Activated CD8-positive, alpha-beta T cell treated with anti-CD3 and anti-CD28 coated beads for 36 hours (primary cell): ENCODE measurements at places on chromosomes 1 and 21. TPM values are rescaled to one million over a fixed set of nuclear protein-coding genes. Genes with fewer than 3 reads are reported as not detected.

MSH4 gene
- total RNA-seq = 0.32 TPM

FCER1A gene
- not detected for total RNA-seq

DEPDC1 gene
- total RNA-seq = 15.7 TPM

MRPL24 gene
- 84.2 TPM for total RNA-seq

FALEC gene
- total RNA-seq = not detected

LRRC53 gene
- total RNA-seq = not detected

DNA sequence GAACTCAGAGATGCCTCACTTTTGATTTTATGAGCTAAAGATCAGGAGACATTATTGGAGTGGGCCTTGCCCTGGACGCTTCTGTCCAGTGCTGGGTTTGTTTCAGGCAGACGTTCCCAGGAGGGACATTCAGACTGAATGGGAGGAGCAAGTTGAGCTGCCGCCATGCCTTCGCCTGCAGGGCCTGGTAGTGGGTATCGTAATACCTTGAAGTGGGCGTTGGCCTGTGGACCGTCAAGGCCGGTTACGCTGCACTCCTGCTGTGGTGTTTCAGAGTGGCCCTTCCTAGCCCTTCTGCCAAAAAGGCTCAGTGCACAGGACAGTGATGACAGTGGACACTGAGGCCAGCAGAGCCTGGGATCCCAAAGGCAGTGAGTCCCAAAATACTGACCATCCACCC, 1.6 kb downstream of the FAM3B start:
- DNase-seq = no peak

- no peak for DNase-seq
Observed at GRCh38 chr1:222247081-222247480, 300.8 kb downstream of the HHIPL2 start.

DNA sequence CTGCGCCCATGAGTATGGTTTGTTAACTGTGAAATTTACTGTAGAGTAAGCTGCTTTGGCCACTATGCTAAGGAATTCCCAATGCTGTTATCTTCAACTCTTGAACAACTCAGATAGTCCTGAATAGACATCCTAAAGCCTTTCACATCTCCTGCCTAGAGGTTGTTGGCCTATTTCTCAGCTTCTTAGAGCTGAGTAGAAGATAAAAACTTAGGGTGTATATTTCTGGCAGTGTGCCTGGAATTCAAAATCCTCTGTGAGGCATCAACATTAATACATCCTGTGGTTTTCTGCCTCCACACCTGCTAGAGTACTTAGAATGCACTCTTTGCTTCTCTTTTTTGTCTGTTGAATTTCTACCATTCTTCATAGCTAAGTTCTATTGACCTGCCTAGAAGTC, 45.8 kb upstream of the RC3H1 start:
- no peak for DNase-seq

- DNase-seq = no peak
Observed at GRCh38 chr1:151805066-151805820, at the start of gene LINGO4. TSS of gene LINGO4 (minus strand) at chr1:151805419. CDS start at chr1:151802704, 2,715 bp downstream.

DNA sequence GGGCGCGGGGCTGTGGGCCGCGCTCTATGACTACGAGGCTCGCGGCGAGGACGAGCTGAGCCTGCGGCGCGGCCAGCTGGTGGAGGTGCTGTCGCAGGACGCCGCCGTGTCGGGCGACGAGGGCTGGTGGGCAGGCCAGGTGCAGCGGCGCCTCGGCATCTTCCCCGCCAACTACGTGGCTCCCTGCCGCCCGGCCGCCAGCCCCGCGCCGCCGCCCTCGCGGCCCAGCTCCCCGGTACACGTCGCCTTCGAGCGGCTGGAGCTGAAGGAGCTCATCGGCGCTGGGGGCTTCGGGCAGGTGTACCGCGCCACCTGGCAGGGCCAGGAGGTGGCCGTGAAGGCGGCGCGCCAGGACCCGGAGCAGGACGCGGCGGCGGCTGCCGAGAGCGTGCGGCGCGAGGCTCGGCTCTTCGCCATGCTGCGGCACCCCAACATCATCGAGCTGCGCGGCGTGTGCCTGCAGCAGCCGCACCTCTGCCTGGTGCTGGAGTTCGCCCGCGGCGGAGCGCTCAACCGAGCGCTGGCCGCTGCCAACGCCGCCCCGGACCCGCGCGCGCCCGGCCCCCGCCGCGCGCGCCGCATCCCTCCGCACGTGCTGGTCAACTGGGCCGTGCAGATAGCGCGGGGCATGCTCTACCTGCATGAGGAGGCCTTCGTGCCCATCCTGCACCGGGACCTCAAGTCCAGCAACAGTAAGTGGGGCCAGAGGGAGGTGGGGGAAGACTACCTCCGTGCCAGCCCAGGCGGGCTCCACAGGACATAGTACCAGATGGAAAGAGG, 808 bp downstream of the MAP3K21 start:
- peak; percentile 37 for DNase-seq

DNA sequence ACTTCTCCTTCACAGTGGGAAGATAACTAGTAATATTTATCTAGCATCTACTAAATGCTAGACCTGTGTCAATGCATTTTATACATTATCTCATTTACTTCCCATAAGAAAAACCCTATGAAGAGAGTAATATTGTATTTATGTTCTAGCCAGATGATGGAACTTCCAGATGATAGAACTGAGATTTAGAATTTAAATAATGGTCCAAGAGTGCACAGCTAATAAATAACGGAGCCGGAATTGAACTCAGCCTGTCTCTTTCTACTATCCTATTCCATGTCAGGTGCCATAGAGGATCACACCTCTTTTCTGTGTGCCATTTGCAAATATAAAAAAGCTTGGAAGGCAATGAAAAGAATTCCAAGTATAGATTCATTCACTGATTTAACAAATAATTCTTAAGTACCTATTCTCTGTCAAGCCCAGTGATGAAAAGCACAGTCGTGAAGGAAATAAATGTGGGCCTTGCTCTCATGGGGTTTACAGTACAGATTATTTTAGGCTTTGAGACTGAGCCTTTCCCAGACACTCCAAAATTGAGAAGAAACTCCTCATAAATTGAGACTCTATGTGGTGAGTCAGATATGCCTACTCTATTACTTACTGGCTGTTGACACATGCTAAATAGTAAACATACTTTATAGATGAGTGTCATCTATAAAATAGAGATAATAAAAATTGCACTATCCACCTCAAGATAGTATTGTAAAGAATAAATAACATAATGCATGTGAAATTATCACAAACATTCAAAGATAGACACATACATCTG, 378.0 kb upstream of the PRMT6 start:
- DNase-seq = no peak

- DNase-seq = peak; percentile 57
Observed at GRCh38 chr21:36854391-36854790, 112.1 kb downstream of the HLCS start.

- DNase-seq = no peak
Observed at GRCh38 chr1:47210666-47211065, 20.8 kb upstream of the PDZK1IP1 start.

GRCh38 chr1:15081102-15081501, 72.4 kb upstream of the TMEM51 start:
- DNase-seq = no peak

- DNase-seq = no peak
Observed at GRCh38 chr1:223341121-223341520, 22.9 kb downstream of the SUSD4 start.

- DNase-seq = no peak
Observed at GRCh38 chr1:5926686-5927435, 65.4 kb downstream of the NPHP4 start.

- DNase-seq = no peak
Observed at GRCh38 chr1:71030026-71030425, 17.6 kb downstream of the PTGER3 start.

DNA sequence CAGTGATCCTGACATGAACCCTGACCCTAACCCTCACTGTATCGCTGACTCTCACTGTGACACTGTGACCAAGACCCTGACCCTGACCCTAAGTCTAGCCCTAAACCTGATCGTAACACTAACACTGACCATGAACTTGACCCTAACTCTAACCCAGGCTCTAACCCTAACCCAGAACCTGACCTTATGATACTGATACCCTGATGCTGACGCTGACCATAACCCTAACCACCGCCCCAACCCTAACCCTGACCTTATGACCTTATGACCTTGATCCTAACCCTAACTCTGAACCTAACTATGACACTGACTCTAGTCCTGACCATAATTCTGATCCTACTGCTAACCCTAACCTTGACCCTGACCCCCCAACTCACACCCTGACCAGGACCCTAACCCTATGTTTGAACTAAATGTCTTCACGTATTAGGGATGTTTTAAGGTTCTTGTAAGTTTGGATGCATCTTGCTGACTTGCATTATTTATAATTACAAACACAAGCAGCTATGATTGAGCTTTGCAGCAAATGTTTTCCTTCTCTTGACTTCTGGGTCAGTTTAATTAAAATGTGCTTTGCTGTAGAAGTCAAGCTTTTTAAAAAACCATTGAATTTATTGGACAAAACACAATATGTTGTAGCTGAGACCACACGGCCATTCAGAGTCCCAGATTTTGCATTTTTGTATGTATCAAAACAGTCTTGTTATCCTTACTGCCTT, 23.9 kb upstream of the PRSS38 start:
- DNase-seq = no peak

GRCh38 chr1:32286763-32287162, 5.1 kb upstream of the HDAC1 start:
- no peak for DNase-seq

- no peak for DNase-seq
Observed at GRCh38 chr1:112960384-112960783, 4.4 kb upstream of the SLC16A1 start.

GRCh38 chr1:103243481-103243880, 135.2 kb upstream of the COL11A1 start:
- no peak for DNase-seq

DNA sequence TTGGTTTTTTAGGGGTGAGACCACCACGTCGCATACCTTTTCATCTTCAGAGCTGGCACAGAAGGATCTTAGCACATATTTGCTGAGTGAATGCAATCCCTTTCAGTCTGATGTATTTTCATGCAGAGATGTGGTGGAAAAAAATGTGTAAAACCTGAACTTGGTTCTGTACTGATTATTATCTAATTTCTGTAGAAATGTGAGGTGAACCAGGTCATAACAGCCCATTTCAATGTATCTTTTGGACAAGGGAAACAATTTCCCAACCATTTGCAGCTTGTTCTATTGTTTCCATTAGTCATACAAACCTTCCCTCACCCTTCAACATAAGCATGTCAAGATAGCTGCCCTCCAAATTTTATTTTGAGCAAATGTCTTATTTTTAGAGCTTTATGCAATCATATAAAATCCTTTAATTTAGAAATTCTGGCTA, 46.8 kb upstream of the RUNX1 start:
- DNase-seq = peak; percentile 17

DNA sequence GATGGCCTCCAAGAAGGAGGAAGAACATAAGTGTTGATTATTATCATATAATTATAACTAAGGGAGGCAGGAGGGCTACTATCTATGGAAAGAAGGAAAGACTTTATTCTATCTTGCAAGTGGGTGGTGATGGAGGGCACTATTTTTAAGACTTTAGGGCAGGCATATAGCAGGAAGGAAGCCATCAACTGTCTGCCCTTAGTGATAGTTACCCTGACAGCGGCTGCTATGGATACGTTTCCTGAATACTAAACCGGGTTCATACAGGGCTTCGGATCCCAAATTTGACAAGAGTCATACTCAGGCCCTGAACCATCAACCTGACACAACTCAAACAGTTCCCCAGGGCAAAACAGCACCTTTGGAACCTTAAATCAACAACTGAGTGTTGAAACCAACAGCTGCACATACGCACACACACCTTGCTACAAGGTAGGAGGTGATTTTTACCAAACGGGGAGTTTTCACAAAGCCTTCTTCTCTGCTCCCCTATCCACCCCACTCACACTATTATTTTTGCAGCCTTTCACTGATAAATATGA, 397.2 kb downstream of the OMA1 start:
- DNase-seq = no peak

DNA sequence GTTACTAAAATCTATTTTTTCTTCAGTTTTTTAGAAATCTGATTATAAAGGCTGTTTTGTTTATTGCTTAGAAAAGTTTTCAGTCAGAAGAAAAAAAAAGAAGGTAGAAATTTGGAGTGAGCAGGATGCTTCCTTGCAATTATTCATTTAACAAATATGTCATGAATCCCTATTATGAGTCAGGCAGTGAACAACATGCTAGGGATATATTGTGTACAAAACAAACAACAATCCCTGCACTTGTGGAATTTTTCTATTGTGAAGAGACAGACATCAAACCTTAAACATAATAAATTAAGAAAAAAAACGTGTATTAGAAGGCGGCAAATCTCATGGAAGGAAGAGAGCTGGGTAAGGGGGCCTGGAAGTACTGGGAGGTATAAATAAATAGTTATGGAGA, 664.1 kb upstream of the CAMK1G start:
- no peak for DNase-seq

- no peak for DNase-seq
Observed at GRCh38 chr1:220918285-220918951, 39.2 kb downstream of the HLX start.

DNA sequence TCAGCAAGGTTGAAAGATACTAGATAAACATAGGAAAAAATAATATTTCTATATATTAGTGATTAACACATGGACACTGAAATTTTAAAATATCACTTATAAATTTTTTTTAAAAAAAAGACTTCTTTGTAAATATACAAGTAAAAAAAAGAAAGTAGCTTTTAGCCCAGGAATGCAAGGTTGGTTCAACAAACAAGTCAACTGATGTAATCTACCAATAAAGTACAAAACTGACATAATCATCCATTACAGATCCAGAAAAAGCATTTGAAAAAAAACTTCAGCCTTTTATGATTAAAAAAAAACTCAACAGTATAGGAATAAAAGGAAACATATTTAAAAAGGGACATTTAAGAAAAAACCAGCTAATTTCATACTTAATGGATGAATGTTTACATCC, 48.4 kb downstream of the TRMT1L start:
- no peak for DNase-seq

GRCh38 chr1:152566681-152567080, at the start of gene LCE3E:
TSS of gene LCE3E (minus strand) at chr1:152566780. CDS start at chr1:152566208, 572 bp downstream.
- DNase-seq = no peak
